Motor neuron (in vitro differentiated cells): ENCODE measurements at places on chromosomes 13 and 19.

DNA sequence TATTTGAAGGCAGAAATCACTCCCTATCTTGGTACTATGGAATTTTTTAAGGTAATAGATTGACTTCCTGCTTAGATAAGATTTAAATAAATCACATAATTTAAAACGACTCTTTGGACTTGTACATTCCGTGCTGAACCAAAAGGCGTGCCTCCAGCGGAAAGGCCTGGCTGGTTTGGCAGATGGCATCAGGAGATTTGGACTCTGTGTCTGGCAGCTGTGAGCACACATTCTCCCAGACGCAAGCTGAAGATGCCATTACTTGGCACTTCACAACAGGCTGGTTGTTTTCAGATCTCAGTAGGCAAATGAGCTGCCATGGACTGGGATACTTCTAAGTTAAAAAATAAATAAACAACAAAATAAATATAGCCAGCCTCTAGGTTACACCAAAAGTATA, 104.5 kb upstream of the SLC15A1 start:
- no peak for ATAC-seq

DNA sequence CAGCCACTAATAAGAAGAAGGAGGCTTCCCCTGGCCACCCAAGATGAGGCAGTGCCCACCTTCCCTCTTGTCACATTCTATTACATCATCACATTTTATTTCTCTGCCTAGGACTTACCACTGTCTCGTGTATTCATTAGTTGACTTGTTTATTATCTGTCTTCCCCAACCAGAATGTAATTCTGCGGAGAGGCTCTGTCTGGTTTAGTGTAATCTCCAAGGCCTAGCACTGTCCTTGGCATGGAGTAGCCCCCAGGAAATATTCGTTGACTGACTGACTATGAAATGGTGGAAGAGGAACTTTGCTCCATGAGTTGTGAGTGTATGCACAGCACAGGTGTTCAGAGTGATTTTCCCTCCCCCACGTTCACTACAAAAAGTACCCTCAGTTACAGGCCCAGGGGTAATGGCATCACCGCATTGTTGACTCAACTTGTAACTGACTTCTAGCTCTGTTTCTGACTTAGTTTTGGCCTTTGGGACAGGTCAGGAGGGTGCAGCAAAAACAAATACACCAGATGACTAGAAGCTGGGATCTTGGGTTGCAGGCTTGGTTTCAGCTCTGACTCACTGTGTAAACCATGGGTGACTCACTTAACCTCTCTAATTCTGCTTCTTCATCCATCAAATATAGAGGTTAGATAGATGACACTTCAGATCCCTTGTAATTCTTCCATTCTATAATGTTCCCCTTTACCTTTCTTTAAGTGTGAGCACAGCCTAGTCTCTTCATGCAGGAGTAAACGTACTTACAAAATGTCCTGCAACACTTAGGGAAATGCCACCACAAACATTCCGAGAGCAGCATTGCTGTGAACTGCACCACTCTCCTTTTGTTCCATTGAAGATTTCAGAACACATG, 229.7 kb downstream of the KCNRG start:
- ATAC-seq: peak; percentile 95

DNA sequence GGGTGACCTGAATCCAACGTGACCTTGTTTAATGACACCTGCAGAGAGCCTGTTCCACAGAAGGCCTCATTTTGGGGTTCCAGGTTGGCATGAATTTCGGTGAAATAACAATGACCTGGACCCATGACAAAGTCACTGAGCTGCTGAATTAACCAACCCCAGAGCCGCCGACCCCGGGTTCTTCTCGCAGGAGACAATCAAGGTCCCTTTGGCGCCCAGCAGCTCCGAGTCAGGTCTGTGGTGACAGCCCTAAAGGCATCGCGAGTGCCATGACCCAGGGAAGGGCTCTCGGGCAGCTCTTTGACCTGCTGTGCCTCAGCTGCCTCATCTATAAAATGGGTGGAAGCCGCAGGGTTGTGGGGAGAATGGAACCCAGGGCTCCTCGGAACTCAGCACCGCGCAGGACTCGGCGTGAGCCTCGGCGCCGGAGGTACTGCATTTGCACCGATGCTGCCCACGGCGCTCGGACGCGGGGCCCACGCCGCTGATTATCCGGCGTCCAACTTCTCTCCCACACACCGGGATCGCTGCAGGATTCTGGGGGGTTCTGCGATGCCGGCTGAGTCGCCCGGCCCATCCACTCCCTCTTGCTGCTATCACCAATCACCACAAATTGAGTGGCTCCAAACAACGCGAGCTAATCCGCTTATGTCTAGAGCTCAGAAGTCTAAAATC, 5.7 kb downstream of the SHC2 start:
- no peak for ATAC-seq

DNA sequence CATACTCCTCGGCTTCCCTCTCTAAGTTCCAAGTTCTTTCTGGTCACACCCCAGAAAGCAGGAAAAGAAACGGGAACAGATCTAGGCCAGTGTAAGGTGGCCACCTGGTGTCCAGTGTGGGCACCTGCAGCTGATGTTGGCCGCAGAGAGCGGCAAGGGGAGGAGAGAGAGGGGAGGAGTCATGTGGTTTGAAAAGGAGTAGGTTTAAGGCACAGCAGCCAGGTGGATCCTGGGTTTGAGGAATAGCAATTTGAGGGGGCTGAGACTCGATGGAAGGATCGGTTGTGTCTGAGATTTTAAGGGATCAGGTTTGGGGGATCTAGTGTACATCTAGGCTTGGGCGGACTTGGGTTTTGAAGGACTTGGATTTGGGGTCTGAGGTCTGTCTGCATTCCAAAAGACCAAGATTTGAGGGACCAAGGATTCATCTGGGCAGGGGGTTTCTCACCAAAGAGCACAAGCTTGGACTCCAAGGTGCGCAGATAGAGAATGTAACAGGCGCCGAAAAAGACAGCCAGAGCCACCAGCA, 1.2 kb downstream of the RABAC1 start:
- peak; percentile 26 for ATAC-seq

GRCh38 chr19:5952193-5953029, 25.5 kb downstream of the RANBP3 start:
- ATAC-seq: no peak

- no peak for ATAC-seq
These were observed 6.1 kb upstream of the ZNF787 start for GRCh38 chr19:56126983-56127780.

GRCh38 chr13:98406427-98406826, 170.5 kb downstream of the STK24 start:
- no peak for ATAC-seq

- no peak for ATAC-seq
These were observed 41.6 kb downstream of the LRCH1 start for GRCh38 chr13:46594374-46595078.
